ENCODE measurements at places on chromosomes 5 and 9.

DNA sequence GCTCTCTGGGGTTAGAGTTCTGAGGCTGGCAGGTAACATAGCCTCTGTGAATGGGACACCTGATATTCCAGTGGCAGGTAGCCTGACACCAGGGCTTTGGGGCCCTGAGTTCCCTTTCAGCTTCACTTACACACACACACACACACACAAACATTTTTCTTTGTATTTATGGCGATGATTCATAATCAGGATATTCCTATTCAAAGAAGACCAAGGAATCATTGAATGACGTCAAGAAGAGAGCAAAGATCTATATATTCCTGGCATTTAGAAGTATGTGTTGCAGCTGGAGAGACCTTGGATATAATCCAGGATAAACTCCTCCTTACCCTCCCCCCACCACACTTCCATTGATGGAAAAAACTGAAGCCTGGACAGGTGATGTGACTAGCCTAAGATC, 7.9 kb upstream of the ENTREP1 start:
- no peak for DNase-seq

GRCh38 chr5:17723876-17724275, 89.6 kb downstream of the TAF11L14 start:
- DNase-seq, result no peak

DNA sequence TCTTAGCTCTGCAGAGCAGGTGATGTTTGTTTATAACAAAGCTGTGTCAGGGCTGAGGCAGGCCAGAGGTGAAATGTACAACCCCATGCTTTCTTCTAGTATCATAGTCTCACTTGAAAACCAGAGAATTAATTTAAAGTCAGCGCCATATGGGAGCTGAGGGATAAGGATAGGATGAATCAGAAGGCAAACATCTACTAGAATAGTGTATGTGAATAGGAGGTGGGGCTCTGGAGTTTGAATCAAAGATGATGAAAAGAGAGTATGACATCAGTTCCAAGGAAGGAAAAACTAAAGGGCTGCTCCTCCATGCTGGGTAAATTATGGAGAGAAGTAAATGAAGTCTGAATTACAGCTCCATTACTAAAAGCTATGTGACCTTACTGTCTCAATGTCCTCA, 441.5 kb downstream of the RASEF start:
- no peak for DNase-seq

DNA sequence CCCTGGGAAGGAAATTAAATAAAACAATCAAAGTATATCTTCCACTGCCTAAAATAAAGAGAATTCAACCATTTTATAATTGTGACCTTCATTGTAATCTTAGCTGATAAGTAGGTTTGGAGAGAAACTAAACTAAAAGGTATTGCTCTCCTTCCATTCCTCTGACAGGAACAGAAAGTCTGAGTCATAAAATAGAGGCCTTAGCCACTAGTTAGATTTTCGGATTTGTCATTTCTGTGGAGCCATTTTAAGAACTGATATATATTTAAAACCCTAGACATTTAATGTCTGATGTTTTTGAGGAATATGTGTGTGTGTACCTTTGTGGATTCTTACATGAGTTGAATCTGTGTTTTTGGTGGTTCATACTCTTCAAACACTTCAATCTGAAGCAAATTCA, 11.8 kb upstream of the TMC1 start:
- DNase-seq, result peak; percentile 75

- DNase-seq, result no peak
Measured at GRCh38 chr5:119304439-119305211, 51.2 kb upstream of the TNFAIP8 start.

All from renal cortical epithelial cell (primary cell).